ENCODE measurements at places on chromosomes 1 and 21. TPM values are rescaled to one million over a fixed set of nuclear protein-coding genes. Genes with fewer than 3 reads are reported as not detected.

- H3K4me3 ChIP-seq = peak overlapping the region; percentile 89
- peaks cover 53% of the 10 kb centered on the region for H3K4me1 ChIP-seq
- H3K36me3 ChIP-seq = no peaks in the 10 kb centered on the region
- DNase-seq = no peak
Observed at GRCh38 chr21:33229099-33229783, 497 bp upstream of the IFNAR2 start.

DNA sequence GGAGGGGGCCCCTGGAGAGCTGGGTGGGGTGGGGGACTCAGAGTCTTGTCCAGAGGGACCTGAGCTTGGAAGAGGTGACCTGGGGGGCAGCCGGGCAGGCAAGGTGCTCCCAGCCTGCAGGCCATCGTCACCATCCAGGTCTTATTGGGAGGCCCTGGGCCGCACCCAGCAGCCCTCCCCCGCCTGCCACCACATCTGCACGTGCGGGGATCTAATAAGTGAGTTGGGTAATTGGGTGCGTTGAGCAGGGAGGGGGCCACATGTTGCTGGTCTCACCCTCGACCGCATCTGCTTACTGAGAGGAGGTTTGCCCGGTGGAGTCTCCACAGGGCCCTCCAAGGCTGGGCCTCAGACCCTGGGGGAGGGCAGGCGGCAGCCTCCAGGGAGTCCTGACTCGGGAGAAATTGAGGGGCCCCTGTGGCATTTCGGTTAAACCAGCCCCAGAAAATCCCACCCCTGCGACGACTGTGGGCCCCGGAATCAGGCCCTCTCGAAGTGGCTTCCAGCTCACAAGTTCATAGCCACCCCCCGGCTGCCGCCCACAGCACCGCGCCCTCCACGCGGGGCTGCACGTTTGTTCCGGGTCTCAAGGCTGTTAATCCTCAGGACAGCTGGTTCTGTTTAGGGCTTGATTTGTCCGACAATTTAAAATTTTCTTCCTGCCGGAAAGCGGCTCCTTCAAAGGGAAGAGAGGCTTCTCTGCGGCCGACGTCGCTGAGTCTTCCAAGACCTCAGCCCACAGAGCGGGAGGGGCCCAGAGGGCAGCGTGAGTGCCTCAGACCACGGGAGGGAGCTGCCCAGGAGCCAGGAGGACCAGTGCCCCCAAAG lies 14.7 kb upstream of the COL6A2 start:
- H3K27ac ChIP-seq = no peak overlapping the region
- no peaks in the 10 kb centered on the region for H3K4me1 ChIP-seq
- DNase-seq = no peak
- no peak overlapping the region for H3K4me3 ChIP-seq
- H3K36me3 ChIP-seq = peaks cover 3% of the 10 kb centered on the region

GRCh38 chr1:30700528-30701257 lies 22.7 kb downstream of the MATN1 start:
- no peak overlapping the region for H3K27ac ChIP-seq
- peaks cover 3% of the 10 kb centered on the region for H3K27me3 ChIP-seq
- H3K4me1 ChIP-seq = no peaks in the 10 kb centered on the region
- no peaks in the 10 kb centered on the region for H3K36me3 ChIP-seq

GRCh38 chr1:89616844-89617627 lies 15.9 kb upstream of the LRRC8C start:
- peaks cover 13% of the 10 kb centered on the region for H3K36me3 ChIP-seq
- DNase-seq = no peak
- peak overlapping the region; percentile 52 for H3K27ac ChIP-seq
- H3K4me1 ChIP-seq = peaks cover 78% of the 10 kb centered on the region
- no peak overlapping the region for H3K4me3 ChIP-seq

DNA sequence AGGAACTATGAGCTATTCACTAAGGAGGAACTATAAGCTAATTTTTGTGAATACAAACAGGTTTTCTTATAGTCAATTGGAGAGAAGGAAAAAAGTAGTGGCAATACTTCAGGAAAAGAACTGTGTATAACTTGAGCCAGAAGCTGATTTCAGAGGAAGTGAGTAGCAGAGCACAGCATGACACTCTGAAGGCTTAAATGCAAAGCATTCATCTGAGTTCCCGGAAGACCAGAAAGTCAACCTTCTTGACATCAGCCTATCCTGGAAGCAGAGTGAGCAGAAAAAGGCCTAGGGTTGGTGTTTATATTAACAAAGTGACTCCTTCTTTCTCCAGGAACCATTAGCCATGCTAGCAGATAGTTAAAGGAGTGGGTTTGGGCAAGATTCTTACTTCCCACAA lies 545.2 kb downstream of the MRPL39 start:
- no peak overlapping the region for H3K27ac ChIP-seq
- no peaks in the 10 kb centered on the region for H3K27me3 ChIP-seq
- DNase-seq = no peak
- H3K4me3 ChIP-seq = no peak overlapping the region

DNA sequence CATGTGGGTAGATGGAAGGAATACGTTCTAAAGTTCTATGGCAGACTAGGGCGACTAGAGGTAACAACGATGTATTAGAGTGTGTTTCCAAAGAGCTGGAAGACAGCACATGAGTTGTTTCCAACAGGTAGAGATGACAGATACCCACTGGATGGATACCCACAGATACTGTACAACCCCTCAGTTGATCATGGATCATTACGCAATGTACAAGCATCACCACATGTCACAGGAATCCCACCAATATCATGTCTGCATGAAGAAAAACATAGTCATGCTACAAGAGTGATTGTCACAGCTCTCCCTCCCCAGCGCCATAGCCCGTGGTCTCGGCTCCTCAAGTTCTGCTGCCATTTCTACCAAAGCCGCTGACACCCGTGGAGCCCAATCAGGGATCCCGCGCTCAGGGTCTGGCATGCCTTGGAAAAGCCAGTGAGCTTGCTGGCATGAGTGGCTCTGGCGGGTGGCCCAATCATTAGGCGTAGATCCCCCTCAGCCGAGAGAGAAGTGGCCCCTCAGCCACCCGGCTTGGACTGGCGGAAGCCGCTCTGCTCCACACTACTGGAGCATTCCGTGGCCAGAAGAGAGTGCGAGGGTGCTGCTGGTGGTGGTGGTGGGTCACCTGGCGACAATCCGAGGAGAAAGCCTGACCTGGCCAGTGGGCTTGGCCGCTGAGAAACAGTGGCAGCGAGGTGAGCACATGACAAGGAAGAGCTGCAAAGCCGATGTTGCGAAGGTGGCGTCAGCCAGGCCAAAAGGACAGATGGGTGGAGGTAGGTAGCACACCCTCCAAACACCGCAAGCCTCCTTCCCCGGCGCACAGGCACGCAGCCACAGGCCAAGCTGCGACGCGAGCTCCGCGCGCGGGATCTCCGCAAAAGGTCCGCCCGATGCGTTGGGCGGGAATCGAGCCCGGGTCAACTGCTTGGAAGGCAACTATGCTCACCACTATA lies 65.7 kb upstream of the FCGR2A start:
- DNase-seq = no peak
- no peak overlapping the region for H3K27ac ChIP-seq
- H3K27me3 ChIP-seq = peaks cover 47% of the 10 kb centered on the region
- peaks cover 17% of the 10 kb centered on the region for H3K4me1 ChIP-seq
- peak overlapping the region; percentile 80 for H3K4me3 ChIP-seq

GRCh38 chr1:178060789-178061556 lies 32.9 kb upstream of the RASAL2 start:
- H3K27me3 ChIP-seq = no peaks in the 10 kb centered on the region
- H3K36me3 ChIP-seq = no peaks in the 10 kb centered on the region
- H3K4me3 ChIP-seq = no peak overlapping the region
- DNase-seq = no peak
- H3K27ac ChIP-seq = no peak overlapping the region

- H3K36me3 ChIP-seq = no peaks in the 10 kb centered on the region
- no peaks in the 10 kb centered on the region for H3K27me3 ChIP-seq
- H3K4me1 ChIP-seq = peaks cover 77% of the 10 kb centered on the region
- no peak for DNase-seq
- no peak overlapping the region for H3K4me3 ChIP-seq
Observed at GRCh38 chr1:25649505-25650288, 33.1 kb downstream of the MAN1C1 start.

- no peaks in the 10 kb centered on the region for H3K27me3 ChIP-seq
- DNase-seq = no peak
- no peaks in the 10 kb centered on the region for H3K4me1 ChIP-seq
- no peak overlapping the region for H3K4me3 ChIP-seq
Observed at GRCh38 chr1:182811975-182812722, 22.6 kb downstream of the NPL start.

GRCh38 chr1:31647106-31647505 lies 2.4 kb upstream of the PEF1 start:
- H3K4me3 ChIP-seq = peak overlapping the region; percentile 100
- DNase-seq = no peak
- peak overlapping the region; percentile 80 for H3K27ac ChIP-seq
- H3K4me1 ChIP-seq = peaks cover 28% of the 10 kb centered on the region
- no peaks in the 10 kb centered on the region for H3K27me3 ChIP-seq

GRCh38 chr21:22342889-22343288 lies 1344.7 kb downstream of the NCAM2 start:
- no peak overlapping the region for H3K27ac ChIP-seq
- no peaks in the 10 kb centered on the region for H3K27me3 ChIP-seq
- H3K4me1 ChIP-seq = peaks cover 7% of the 10 kb centered on the region
- peak overlapping the region; percentile 18 for H3K4me3 ChIP-seq
- no peak for DNase-seq

GRCh38 chr1:237241038-237241437 lies 199.1 kb downstream of the RYR2 start:
- H3K36me3 ChIP-seq = no peaks in the 10 kb centered on the region
- DNase-seq = no peak
- peaks cover 4% of the 10 kb centered on the region for H3K27me3 ChIP-seq
- H3K4me3 ChIP-seq = no peak overlapping the region

- H3K27ac ChIP-seq = no peak overlapping the region
- H3K36me3 ChIP-seq = no peaks in the 10 kb centered on the region
- H3K4me3 ChIP-seq = no peak overlapping the region
- H3K27me3 ChIP-seq = peaks cover 11% of the 10 kb centered on the region
- no peak for DNase-seq
- peaks cover 1% of the 10 kb centered on the region for H3K4me1 ChIP-seq
Observed at GRCh38 chr21:45378258-45378966, 26.6 kb upstream of the COL18A1 start.

DNA sequence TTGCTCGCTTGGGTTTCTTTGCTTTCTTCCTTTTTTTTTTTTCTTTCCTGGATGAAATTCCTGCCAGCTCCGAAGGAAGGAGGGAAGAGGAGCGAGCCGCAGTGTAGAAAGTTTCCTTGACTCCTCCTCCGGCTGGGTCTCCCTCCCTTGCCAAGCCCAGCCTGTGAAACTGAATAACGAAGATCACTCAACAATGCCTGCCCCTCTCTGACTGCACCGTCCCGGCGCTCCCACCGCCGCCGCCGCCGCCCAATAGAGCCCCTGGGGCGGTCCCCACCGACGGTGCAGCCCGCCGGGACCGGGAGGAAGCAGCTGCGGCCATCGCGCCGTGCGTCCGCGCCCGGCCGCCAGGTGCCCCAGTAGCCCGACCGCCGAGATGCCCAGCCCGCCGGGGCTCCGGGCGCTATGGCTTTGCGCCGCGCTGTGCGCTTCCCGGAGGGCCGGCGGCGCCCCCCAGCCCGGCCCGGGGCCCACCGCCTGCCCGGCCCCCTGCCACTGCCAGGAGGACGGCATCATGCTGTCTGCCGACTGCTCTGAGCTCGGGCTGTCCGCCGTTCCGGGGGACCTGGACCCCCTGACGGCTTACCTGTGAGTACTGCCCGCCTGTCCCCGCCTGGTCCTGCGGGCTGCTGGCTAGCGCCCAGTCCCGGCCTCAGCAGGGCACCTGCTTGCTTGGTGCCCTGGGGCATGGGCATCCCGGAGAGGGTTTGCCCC lies at the start of gene LGR6:
LGR6 (plus strand) TSS at position 186 of the 714 bp plus-strand sequence; CDS start at position 377, 191 bp downstream.
- peak within 1 kb of the TSS; percentile 23 for H3K4me3 ChIP-seq
- DNase-seq = no peak
- no peak within 1 kb of the TSS for H3K27ac ChIP-seq
- peaks cover 31% of the 10 kb centered on the region for H3K4me1 ChIP-seq
- no peaks in the 10 kb centered on the region for H3K36me3 ChIP-seq

DNA sequence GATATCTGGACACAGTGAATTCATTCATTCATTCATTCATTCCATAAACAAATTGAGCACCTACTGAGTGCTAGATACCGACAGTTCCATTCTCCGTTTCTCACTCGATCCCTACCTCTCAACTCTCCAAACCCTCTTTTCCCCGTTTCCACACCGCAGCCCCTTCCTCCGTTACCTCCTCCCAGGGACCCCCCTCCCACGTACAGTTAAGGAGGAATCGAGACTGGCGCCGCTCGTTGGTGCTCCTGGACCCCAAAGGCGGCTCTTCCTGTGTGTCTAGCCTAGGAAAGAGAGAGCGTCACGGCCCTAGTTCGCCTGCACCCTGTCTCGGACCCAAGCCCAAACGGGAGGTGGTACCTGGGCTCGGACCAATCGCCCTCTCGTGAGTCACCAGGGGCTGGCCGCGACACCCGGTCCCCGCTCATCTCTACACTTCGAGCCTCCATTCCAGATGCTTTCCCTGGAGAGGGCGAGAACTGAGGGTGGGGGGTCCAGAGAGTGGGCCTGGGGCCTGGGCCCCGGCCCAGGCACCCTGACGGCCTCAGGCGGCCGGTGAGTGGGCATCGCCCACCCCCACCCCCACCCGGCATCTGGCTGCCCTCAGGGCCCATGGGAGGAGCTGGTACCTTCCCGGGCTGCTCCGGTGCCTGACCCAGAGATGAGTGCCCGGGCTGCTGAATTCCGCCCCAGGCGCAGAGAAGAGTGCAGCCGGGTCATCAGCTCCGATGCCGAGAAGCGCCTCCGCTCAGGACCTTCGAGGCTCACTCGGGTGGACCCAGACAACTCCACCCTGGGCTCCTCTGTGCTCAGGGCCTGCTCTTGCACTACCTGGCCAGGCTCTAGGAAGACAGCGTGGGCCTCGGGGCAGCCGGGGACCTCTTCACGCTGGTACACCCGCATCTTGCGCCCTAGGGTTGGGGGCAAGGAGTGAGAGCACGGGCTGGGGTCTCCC lies 4.9 kb downstream of the ARHGEF19 start:
- H3K4me3 ChIP-seq = peak overlapping the region; percentile 85
- DNase-seq = no peak
- H3K27me3 ChIP-seq = no peaks in the 10 kb centered on the region
- peaks cover 16% of the 10 kb centered on the region for H3K36me3 ChIP-seq

GRCh38 chr21:41612674-41613532 lies 104.9 kb upstream of the TMPRSS2 start:
- no peaks in the 10 kb centered on the region for H3K36me3 ChIP-seq
- DNase-seq = no peak
- peaks cover 51% of the 10 kb centered on the region for H3K27me3 ChIP-seq
- H3K4me3 ChIP-seq = no peak overlapping the region

DNA sequence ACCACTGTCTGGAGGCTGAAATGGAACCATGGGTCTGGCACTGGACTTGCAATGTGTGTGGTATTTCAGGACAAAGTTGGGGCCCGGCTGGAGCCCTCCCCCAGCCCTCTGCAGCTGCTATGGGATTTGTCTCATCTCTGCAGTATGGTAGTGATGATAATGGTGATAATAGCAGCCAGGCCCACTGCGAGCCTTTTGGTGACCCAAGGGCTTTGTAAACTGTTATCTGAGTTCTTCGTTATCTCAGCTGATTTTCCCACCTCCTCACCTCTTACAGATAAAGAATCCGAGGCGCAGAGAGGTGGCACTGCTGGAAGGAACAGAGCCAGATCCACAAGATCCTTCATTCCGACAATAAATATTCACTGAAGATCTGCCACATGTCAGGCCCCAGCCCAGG lies 11.7 kb upstream of the WNT4 start:
- DNase-seq = no peak
- H3K27ac ChIP-seq = no peak overlapping the region
- peaks cover 21% of the 10 kb centered on the region for H3K27me3 ChIP-seq
- H3K4me1 ChIP-seq = no peaks in the 10 kb centered on the region
- no peaks in the 10 kb centered on the region for H3K36me3 ChIP-seq
- no peak overlapping the region for H3K4me3 ChIP-seq

Gene NUAK2
- total RNA-seq = 46.9 TPM

Gene CD48
- 272 TPM for total RNA-seq

Gene WNT3A
- total RNA-seq = not detected

Gene S100A10
- 198 TPM for total RNA-seq

Gene ERICH3
- not detected for total RNA-seq

Gene CSRP1
- total RNA-seq = 21.8 TPM

Gene HNRNPCL2
- total RNA-seq = not detected

Gene ZNF648
- not detected for total RNA-seq

Gene RNPEP
- total RNA-seq = 25.2 TPM
